HCEC 1CT (cell line): ENCODE measurements at places on chromosomes 2 and 18.
A peak's percentile ranks its signal among the peaks of the same experiment; 100 is the strongest.

- no peak for DNase-seq
These were observed 41.1 kb upstream of the FAHD2A start for GRCh38 chr2:95361216-95361980.

- DNase-seq = no peak
These were observed 377.7 kb downstream of the TDRD15 start for GRCh38 chr2:21501376-21502027.

DNA sequence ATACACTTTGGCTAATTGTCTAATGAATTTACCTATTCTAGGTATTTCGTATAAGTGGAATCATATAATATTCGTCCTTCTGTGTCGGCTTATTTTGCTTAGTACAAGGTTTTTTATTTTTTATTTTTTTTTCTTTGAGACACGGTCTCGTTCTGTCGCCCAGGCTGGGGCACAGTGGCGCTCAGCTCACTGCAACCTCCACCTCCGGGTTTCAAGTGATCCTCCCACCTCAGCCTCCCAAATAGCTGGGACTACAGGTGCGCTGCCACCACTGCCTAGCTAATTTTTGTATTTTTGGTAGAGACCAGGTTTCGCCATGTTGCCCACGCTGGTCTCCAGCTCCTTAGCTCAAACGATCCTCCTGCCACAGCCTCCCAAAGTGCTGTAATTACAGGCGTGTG is 38.2 kb downstream of the PCBP1 start:
- no peak for DNase-seq

GRCh38 chr18:75211002-75211621 is 515 bp downstream of the TSHZ1 start:
- peak; percentile 26 for DNase-seq

- DNase-seq = no peak
These were observed 180.2 kb downstream of the OSR1 start for GRCh38 chr2:19178175-19178574.
